ENCODE measurements at places on chromosomes 11 and 22. TPM values are rescaled to one million over a fixed set of nuclear protein-coding genes. Genes with fewer than 3 reads are reported as not detected.

GRCh38 chr11:131866535-131867400 lies 496.4 kb downstream of the NTM start:
- no peak for DNase-seq

Gene MRGPRX3
- not detected for total RNA-seq

DNA sequence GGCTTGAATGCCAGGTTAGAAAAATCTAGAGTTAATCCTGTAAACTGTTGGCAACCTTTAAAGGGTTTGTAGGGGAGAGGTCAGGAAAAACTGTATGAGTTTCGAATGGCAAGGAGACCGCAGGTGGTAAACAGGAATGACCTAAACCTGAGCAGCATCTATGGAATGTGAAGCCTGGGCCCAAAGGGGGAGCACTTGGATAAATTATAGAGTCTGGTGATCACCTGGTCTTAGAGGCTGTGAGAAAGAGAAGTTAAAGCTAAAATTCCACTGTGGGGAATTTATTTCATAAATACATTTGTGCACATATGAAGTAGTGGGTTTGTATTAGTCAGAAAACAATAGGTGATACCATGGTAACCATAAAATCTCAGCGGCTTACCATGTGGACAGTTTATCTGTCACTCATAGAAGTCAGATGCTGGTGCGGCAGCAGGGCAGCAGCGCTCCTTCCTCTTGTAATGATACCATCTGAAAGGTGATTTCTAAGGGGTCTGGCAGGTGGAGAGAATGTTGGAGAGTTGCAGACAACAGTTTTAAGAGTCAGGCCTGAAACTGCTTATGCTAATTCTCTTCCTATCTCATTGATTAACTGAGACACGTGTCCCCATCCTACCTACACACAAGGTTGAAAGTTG lies 1104.4 kb upstream of the CCDC90B start:
- DNase-seq, result no peak

Gene LGR4
- 25.1 TPM for total RNA-seq

Gene MS4A7
- total RNA-seq, result not detected

Gene OR8G5
- total RNA-seq, result not detected

DNA sequence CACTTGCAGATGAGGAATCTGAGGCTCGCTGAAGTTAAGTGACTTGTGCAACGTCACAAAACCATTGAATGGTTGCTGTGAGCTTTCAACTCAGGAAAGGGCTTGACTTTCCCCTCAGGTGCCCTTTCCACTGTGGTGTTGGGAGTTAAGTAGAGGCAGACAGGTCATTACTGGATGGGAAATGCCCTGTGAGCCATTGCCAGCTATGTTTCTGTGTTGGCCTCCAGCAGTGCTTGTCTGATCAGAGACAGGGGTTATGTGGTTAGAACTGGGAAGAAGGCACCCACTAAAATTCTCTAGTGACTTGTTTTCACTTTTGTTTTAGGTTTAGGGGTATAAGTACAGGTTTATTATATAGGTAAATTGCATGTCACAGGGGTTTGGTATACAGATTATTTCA lies 96.6 kb downstream of the FDX1 start:
- no peak for DNase-seq

- peak; percentile 99 for DNase-seq
Observed at GRCh38 chr11:122189229-122189628, 73.2 kb upstream of the BLID start.

DNA sequence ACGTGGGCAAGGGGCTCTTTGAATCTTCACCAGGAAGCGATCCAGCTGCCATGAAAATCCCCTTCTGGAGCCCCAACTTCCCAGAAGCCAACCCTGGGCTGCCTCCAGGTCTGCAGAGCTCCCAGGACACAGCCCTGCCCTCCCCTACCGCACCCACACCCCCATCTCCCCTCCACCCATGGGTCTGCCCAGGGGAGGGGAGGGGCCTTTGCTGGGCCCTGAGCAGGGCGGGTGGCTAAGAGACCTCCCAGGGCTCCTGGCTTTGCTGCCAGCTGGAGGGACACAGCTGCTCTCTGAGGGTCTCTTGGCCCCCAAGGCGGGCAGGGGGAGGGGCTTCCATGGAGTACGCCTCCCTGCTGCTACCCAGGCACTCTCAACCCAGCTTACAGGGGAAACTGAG lies 64.1 kb downstream of the WNT7B start:
- no peak for DNase-seq

Gene TUBA8
- total RNA-seq, result not detected

DNA sequence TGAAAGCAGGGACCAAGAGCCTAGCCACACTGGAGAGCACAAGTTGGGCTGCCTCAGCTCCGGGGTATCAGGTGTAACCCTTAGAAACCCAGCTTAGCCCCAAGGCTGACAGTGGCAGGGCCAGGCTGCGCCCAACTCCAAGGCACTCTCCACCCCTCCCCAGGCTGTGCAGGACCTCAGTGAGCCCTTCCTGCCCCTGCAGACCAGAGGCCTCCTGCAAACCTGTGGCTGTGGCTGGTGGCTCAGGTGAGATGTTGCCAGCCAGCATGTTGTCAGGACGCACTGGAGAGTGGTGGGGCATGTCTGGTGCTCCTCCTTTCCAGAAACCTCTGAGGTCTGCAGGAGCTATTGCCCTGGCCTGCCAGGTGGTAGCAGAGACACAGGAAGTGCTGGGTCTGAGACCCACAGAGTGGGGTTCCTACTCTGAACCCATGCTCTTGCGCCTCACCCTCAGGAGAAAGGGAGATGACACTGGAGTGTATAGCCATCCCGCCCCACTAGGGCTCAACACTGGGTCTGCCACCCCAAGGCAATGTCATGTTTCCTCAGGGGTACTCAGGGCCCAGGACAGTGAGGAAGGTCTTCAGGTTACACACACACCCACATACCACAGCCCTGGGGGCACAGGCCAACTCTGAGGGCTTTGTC lies 2.4 kb upstream of the SCARF2 start:
- no peak for DNase-seq

Gene GDPD4
- not detected for total RNA-seq

DNA sequence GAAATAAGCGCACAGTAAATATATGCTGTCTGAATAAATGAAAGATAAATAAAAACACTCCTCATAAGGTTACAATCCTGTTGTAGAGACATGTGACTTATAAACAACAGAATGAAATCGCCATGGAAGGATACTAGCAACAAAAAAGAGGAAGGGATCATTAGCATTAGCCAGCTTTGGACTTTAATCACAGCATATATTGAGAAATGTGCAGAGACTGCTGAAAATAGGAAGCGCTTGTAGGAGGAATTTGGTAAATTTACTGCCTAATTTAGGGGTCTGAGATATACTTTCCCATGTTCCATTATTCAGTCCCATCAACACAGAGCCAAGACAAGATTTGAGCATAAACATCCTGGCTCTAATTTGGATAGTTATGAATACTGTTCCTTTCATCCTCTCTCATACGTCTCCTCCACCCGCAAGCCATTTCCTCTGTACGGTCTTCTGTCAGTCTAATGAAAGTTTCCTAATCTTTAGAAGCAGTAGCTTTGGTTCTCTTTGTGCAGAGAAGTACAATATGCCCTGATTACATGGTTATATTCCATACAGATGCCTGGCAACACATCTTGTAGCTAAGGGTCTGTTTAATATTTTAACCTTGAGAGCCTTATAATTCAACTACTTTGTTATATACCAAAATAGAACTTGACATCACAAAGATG lies 37.1 kb upstream of the AKIP1 start:
- DNase-seq, result no peak

All from fibroblast of the aortic adventitia (primary cell).